ENCODE measurements at places on chromosomes 1 and 21.
A peak's percentile ranks its signal among the peaks of the same experiment; 100 is the strongest.

DNA sequence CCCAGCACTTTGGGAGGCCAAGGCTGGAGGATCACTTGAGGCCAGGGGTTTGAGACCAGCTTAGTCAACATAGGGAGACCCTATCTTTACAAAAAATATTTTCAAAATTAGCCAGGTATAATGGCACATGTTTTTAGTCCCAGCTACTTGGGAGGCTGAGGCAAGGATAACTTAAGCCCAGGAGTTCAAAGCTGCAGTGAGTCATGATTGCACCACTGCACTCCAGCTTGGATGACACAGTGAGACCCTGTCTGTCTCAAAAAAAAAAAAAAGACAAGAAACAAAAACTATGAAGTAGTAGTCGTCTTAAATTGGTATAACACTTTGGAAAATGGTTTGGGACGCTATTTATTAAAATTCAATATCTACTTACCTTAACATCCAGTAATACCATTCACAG lies 7.7 kb downstream of the AIM2 start:
- no peak for DNase-seq

- no peak for DNase-seq
Observed at GRCh38 chr1:14910984-14911721, 242.4 kb upstream of the TMEM51 start.

- no peak for DNase-seq
Observed at GRCh38 chr1:90476994-90477393, 240.1 kb downstream of the BARHL2 start.

DNA sequence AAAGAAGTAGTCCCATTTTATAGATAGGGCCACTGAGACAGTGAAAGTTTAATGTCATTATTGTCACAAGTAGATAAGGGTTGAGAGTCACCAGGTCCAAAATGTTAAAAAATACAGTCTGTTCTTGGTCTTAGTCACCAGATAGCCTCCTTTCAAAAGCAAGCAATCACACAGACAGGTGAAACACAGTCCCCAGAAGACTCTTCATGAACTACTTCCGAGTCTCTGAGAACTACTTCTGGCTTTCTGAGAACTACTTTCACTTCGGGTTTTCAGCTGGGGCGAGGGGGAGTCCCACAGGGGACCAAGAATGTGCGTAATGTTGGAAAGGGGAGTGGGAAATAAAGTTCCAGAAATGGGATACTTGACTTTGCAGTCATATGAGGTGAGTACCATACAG lies 143.2 kb downstream of the HHIPL2 start:
- no peak for DNase-seq

GRCh38 chr21:42708107-42708506 lies 54.7 kb downstream of the PDE9A start:
- no peak for DNase-seq

GRCh38 chr1:19010503-19010902 lies 54.0 kb upstream of the IFFO2 start:
- DNase-seq, result no peak

DNA sequence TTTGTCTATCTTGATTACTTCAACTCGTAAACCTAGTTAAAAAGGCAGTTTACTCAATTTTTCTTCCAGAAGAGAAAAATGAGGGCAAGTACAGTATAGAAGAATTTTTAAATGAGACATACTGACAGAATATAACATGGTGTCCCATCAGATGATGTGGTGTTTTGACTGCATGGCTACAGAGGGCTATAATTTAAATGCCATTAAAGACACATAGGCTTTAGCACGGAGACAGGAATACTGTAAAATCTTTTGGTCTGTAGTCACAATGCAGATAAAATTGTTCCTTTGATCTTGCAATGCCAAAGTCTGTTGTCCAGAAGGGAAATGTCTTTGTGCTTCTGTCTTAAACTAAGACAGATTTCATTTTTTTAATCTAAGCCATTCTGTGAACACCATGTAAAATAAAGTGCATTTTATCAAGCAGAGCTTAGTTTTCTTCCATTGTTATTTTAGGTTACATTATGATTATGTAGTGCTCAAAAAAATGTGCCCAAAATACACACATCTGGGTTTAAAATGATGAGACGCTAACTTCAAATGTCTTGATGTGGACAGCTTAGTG lies 249.6 kb downstream of the PTPRC start:
- DNase-seq, result no peak

DNA sequence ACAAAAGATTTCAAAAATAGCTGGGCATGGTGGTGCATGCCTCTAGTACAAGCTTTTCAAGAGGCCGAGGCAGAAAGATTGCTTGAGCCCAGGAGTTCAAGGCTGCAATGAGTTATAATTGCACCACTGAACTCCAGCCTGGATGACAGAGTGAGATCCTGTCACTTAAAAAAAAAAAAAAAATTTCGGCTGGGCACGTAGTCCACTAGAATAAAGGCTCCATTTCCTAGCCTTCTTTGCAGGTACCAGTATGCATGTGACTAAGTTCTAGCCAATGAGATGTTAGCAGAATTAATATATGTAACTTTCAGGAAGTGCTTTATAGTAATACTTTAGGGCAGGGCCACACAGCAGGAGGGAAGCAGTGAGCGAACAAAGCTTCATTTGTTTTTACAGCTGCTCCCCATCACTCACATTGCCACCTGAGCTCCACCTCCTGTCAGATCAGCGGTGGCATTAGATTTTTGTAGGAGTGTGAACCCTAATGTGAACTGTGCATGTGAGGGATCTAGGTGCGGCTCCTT lies 28.8 kb upstream of the SYDE2 start:
- DNase-seq, result no peak

DNA sequence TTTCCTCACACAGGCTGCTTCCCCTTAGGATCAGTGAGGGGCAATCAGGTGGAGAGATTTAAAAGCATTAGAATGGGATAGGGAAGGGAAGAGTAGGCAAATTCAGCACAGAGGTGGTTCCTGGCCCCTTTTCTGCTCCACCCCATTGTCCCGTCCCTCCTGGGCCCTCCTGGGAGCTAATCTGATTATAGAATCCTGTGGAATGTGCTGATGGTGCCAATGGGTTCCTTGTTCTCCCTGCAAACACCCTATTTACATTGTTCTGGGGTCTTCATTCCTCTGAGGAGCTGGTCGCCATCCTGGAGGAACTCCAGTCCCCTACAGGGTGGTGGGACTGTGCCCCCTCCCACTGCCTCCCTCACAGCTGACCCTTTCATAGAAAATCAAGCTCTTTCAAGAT lies 34.4 kb upstream of the LRP8 start:
- DNase-seq, result no peak

DNA sequence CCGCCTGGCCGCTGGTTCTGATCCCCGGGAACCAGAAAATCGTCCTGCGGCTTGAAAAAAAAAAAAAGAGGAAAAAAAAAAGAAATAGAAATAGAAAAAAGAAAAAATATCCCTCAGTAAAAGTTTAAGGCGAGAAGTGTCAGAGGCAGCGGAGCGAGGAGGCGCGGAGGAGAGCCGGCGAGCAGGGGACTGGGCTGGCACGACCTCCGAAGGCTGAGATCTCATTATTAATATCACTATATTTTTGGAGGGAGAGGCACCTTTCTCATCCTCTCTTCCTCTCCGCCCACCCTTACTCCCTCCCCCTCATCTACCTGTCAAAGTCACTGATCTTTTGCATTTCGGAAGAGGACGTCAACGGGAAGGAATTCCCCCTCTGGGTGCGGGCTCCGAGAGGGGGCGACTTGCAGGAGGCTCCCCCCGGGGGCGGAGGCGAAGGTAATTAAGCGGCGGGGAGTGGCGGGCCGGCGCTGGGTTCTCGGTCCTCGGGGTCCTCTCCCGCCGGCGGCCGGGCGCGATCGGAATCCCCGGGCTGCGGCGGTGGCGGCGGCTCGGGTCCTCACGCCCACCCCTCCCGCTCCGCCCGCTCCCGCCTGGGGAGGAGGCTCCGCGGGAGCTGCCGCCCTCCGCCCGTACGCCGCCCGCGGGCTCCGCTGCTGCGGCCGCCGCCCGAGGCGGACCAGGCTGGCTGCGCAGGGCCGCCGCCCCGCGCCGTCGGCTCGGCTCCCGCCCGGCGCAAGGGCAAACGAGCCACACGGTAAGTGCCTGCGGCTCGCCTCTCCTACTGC lies at the start of gene NTNG1:
Gene NTNG1, plus strand, starts transcription at position 337 of the 788 bp plus-strand sequence.
- DNase-seq, result peak; percentile 5
